Stimulated activated CD8-positive, alpha-beta memory T cell treated with anti-CD3 and anti-CD28 coated beads, Interleukin-15, amount 100 ng/mL, for 1 hour (primary cell): ENCODE measurements at places on chromosomes 3 and 15.

DNA sequence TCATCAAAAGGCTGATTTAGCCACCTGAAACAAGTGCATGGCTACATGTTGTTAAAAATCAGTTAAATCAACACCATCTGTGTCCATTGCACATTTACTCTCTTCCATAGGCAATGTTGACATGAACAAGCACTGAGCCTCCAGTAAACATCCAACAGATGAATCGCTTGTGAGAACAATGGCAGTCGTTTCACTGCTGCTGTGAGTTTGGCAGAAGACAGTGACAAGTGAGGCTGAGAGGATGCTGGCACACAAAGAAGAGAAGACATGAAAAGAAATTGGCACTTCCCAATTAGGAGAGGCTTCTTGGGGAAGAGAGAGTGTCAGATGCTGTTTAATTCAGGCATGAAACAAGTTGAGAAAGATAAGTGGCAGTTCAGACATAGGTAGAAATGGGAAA lies 227.4 kb upstream of the STT3B start:
- DNase-seq = no peak

- no peak for DNase-seq
These were observed 69.9 kb downstream of the RHCG start for GRCh38 chr15:89426500-89426899.

- DNase-seq = no peak
These were observed 263.9 kb upstream of the IGF1R start for GRCh38 chr15:98384328-98385029.

- no peak for DNase-seq
These were observed 11.4 kb downstream of the CHL1 start for GRCh38 chr3:207973-208372.

DNA sequence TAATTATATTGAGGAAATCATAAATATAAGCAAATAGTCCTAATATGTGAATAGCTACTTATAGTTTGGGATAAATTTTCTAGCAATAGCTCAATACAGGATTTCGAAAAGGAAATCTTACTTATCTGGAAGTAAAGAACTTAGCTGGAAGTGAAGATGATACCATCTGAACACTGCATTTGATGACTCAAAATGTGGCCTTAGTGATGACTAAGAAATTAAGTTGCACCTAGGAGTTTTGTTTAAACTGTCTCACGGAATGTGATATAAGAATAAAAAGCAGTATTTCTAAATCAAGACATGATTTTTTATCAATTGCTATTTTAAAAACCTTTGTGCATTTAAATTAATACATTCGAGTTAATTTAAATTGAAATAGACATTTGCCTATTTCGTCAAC lies 91.2 kb downstream of the EOMES start:
- no peak for DNase-seq

DNA sequence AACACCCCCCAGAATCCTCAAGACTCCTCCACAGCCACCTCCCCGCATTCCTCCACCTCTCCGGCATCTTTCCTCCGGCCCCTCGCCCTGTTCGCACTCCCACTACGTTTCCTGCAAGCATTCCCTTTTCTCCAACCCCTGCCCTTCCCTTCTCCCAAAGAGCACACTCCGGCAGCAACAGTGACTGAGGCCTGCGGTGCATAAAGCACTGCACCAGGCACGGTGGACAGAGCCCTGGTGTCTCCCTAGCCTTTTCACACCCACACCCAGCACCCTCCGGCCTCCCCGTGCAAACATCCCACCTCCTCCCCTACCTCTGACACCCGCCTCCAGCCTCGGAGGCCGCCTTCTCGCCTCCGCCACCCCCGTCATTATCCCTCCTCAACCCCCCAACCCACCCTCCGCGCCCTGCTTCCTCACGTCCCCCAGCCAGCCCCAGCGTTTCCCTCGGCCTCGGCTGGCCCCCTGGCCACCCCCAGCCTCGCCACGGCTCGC lies 577 bp downstream of the ZNF148 start:
- peak; percentile 14 for DNase-seq

GRCh38 chr3:131361464-131362421 lies 19.8 kb upstream of the NUDT16 start:
- no peak for DNase-seq

DNA sequence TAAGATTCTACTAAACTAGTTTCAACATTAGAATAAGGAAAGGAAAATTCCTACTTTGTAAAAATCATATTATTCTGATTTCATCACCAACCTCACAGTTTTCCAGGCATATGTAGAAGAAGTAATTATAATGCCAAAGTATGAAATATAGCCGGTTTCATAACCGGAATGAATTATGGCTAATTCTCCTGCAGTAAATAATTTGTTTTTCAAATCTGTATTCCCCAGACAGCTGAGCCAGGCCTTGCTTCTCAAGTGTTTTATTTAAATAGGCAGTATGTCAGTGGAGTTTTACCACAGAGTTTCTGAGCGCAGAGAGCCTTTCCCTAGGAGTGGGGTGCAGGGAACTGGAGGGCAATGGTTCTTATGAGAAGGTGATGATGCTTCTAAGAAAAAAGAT lies 8.7 kb upstream of the CPA3 start:
- DNase-seq = no peak
